Osteoblast (primary cell): ENCODE measurements at places on chromosomes 4 and X. TPM values are rescaled to one million over a fixed set of nuclear protein-coding genes. Genes with fewer than 3 reads are reported as not detected.
A peak's percentile ranks its signal among the peaks of the same experiment; 100 is the strongest.

DNA sequence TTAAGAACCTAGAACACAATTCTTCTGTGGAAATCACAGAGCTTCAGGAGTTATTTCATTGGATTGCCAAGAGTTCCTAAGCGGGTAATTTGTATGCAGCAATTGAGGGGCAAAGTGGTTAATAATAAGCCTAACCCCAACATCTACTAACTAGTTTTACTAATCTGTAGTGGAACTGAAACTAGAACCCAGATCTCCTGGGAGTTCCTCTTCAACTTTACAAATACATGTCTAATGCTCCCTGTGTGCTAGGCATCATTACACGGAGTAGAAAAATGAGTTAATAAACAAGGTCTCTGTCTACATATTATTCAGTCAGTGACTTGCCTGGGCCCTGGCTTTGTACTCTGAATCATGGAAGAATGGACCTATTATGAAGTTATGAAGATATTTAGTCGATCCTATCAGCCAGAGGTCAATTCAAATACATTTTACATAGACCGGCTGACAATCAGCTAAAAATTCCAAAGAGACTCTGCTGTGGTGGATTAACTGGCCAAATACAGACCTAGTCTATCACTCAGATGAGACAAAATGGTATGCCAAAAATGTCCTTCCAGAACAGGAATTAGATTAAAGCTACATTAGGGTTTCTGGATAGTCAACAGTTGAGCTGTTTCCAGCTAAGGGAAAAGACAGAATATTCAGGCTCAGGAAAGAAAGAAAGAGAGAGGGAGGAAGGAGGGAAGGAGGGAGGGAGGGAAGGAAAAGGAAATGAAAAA is 326.0 kb downstream of the FBXW7 start:
- no peak for DNase-seq

DNA sequence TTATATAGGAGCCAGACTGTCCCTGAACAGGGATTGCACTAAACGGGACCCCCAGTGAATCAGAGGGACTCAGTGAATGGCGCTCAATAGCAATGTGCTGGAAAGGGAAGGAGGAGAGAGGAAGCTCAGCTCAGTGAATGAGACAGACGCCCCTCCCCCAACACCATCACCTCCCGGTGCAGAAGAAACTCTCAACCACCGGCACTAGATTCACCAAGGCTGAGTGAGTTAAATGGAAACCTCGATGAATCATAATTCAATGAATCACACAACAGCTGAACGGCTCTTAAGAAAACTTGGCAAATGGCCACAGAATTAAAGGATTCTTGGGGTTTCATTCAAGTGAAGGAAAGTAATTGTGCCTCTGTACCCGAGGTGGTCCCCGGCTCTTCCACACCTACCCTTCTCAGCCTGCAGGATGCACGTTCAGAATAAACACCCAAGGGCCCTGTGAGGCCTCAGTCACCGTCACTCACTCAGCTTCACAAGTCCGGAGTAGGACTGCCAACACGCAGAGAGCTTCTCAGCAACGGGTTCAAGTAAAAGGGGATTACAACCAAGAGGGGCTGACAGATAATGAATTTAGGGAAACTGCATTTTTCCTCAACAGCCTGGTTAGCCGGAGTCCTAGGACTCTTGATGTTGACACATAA is 29.3 kb downstream of the CRMP1 start:
- peak; percentile 94 for DNase-seq

- no peak for DNase-seq
Measured at GRCh38 chr4:85979276-85979675, 380.6 kb downstream of the MAPK10 start.

DNA sequence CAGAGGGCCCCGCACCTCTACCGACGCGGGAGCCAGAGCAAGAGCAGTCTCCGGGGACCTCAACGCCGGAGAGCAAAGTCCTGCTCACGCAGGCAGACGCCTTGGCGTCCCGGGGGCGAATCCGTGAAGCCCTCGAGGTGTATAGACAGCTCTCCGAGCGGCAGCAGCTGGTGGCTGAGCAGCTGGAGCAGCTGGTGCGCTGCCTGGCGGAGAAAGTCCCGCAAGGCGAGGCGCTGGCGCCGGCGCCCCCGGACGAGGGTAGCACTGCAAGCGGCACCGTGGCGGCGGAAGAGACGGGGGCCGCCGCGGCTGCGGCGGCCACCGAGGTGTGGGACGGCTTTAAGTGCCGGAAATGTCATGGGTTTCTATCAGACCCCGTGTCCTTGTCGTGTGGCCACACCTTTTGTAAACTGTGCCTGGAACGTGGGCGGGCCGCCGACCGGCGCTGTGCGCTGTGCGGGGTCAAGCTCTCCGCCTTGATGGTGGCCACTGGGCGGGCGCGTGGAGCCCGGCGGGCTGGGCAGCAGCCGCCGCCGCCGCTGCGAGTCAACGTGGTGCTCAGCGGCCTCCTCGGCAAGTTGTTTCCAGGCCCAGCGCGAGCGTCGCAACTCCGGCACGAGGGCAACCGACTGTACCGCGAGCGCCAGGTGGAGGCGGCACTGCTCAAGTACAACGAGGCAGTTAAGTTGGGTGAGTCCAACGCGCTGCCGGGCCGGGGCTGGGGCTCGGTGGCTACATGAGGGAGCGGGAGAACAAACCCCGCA is 672 bp downstream of the LONRF3 start:
- DNase-seq = no peak

DNA sequence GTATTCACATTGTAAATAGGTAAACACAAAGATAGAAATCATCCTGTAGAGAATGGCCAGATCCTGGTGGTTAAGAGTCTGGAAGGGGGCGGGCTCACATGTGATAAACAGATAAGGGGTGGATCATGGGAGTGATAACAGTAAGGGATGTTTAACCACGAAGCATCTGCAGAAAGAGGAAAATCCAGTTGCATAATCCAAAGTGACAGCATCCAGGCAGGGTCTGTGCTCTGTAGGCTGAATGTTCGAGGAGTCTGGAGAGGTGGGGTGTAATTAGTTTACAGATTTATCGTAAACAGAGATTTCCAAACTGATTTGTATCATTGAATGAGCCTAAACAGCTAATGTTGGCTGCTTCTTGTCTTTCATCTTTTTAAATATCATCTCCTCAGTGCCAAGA is 1009.8 kb upstream of the SLIT2 start:
- DNase-seq = no peak

- no peak for DNase-seq
Measured at GRCh38 chr4:83231620-83232076, 53.0 kb downstream of the COQ2 start.

DNA sequence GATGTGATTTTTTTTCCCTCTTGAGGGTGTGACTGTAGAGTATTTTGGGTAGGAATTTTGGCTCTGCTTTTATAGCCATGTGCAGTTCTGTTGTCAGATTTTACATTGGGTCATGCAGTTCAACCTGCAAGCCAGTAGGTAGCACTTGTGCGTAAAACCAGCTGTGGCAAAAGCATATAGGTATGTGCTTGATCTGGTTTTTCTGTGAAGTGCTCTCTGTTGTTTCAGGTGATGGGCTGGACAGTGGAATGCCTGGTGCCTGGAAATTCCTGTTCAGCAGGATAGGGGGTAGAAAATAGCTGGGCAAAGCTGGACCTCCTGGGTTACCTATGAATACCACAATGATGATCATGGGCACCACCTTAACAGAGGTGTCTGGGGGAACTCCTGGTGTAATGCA is 584.2 kb upstream of the PCDH10 start:
- DNase-seq = no peak

- DNase-seq = no peak
Measured at GRCh38 chr4:6227412-6228157, 27.2 kb upstream of the JAKMIP1 start.

GRCh38 chr4:6445403-6446129 is 26.8 kb downstream of the PPP2R2C start:
- DNase-seq = no peak

DNA sequence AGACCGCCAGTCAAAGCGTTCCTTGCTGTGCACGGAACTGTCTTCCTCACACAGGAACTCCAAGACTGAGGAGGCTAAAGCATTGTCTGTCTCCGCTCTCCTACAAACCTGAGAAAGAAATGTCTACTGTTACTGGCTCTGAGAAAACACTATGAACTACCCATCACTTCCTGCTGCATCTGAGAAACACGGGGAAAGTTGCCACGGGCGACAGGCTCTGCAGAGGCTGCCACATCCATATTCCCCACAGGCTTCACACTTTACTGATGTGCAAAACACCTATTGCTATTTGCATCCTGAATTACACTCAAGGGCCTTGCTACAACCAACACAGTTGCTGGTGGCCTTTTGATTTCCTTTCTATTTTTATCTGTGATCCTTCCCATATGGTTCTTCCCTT is 59.0 kb downstream of the AFAP1 start:
- no peak for DNase-seq

DNA sequence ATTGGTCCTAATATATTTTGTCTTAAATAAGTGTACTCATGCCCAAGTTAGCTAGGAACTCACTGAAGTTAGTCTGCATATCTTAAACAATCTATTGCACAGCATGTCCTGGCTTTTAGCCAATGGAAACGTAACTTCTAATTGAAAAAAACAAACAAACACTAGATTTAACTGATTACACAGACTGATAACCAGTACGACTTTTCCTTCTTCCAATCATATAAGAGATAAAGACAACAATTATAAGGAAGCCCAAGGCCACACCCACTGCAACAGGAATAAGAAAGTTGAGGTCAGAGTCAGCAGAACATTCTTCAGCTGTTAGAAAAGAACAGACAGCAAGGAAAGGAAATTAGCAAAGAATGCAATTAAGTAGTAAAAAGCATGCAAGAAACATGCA is 40.8 kb downstream of the LAMP2 start:
- DNase-seq = no peak

DNA sequence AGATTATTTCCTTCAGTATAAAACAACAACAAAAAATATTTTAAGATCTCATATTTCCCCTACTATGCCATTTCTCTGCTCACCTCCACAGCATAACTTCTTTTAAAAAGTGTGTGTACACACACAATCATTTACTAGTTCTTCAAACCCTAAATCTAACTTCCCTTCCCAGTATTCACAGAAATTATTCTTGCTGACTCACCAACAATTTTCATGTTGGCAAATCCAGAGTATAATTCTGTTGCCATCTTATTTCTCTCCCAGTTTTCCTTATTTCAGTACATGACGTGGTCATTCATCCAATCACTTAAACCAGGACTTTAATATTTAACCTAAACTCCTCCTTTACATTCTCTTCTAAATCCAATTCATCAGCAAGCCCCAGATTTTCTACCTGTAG is 11.4 kb upstream of the RAP1GDS1 start:
- DNase-seq = no peak

GRCh38 chrX:97398030-97398551 is 514.4 kb downstream of the RPA4 start:
- peak; percentile 4 for DNase-seq

- DNase-seq = no peak
Measured at GRCh38 chr4:11336435-11336834, 92.3 kb downstream of the HS3ST1 start.

- no peak for DNase-seq
Measured at GRCh38 chrX:140123446-140123845, 158.1 kb upstream of the CXorf66 start.

DNA sequence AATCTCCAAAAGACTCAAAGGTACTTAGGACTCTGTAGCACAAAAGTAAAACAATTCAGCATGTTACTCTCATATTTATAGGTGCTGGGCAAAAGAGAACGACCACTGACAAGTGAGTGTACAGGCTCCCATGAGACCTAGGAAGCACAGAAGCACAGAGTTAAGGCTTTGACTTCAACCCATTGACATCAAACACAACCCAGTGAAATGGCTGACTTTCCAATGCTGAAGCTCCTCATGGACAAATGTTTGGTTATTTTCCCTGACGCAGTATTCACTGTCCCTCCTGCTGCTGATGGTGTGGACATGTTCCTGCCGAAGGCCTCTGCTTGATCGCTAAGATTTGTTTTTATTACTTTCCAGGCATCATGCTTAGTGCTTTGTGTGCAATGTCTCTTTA is 148.7 kb downstream of the TSPAN5 start:
- DNase-seq = no peak

PSAPL1 gene
- not detected in 2 replicates for total RNA-seq

LNX1 gene
- 6.2 and 9.8 TPM in 2 replicates for total RNA-seq

KLHL4 gene
- total RNA-seq = 0.72 and 1.2 TPM in 2 replicates

GAGE1 gene
- total RNA-seq = not detected in 2 replicates

TSPAN7 gene
- 0.29 and 0.36 TPM in 2 replicates for total RNA-seq

PIN4 gene
- 10.6 and 13.8 TPM in 2 replicates for total RNA-seq

FREM3 gene
- total RNA-seq = not detected in 2 replicates

SLC49A3 gene
- total RNA-seq = 11.6 and 13.6 TPM in 2 replicates

ATP6AP1 gene
- total RNA-seq = 59.2 and 61.9 TPM in 2 replicates

CFP gene
- 0.29 and 0.36 TPM in 2 replicates for total RNA-seq
